Stimulated activated CD8-positive, alpha-beta memory T cell treated with anti-CD3 and anti-CD28 coated beads, Interleukin-7, amount 100 ng/mL, for 48 hours (primary cell): ENCODE measurements at places on chromosomes 3 and 15.

DNA sequence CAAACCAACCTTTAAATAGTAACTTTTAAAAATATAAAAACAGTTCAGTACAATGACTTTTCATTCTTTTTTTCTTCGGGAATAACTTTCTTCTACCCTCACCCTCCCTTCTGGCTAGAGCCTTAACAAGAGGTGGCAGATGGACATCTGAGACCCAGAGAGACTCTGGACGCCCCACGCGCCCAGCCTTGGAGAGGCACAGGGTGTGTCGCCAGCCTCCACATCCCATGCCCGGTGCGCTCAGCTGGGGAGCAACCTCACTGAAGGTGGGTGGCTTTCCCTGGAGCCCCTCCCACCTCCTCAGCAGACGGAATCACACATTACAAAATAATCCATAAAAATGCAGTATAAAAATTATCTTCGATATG, 49.5 kb downstream of the TLE3 start:
- no peak for DNase-seq

- DNase-seq, result no peak
These were observed 8.5 kb downstream of the BHLHE40 start for GRCh38 chr3:4987538-4988296.

DNA sequence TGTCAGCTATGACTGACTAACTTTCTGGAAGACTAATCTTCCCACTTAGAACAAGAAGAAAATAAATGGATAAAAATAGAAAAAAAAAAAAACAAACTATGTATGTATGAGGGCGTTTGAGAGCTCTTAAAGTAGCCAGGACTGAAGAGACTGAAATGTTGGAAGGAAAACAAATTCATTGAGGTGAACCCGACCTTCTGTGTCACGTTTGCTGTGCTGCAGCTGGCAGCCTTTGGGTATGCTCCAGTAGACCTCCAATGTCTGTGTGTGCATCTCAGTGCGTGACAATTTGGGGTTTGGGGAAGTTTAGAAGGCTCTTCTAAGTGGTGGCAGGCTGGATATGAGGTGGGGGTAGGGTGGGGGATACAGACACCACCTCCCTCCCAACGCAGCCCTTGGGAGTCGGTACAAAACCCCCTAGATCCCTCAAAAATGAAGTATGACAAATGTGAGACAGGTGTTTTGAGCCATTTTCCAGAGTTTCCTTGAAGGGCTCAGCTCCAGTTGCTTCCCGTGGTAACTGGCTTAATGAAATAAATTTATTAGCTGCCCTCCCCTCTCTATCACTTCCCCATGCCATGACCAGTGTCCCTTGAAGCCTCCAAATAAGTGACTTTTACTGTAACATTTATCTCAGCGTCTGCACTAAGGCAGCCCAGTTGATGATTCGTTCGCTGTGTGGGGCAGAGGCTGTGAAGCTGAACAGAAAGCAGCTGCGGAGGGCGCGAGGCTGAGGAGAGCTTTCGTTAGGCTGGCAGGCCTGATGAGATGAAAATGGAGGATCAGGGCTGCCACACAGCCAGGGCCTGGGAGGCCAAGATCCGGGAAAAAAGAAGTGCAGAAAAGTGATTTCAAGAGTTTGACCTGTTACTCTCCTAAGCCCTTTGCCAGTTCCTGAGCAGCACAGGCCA, 34.9 kb upstream of the GABRB3 start:
- DNase-seq, result no peak

DNA sequence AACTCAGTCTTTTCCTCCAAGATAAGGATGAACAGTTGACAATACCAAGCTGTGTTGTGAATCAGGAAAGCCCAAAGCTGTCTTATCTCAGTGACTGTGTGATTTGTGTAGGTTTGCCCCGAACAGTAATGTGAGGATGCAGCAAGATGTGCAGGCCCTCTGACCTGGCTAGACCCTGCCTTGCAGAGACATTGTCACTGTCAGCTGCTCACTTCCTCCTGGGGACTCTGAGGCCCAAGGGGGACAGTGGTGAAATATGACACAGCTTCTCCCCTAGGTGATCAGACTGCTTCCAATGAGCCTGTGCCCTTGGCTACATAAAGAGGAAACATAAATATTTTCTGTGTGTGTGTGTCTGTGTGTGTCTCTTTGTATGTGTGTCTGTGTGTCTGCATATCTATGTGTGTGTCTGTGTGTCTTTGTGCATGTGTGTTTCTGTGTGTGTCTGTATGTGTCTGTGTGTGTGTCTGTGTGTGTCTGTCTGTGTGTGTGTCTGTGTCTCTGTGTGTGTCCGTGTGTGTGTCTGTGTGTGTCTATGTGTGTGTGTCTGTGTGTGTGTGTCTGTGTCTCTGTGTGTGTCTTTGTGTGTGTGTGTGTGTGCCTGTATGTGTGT, 21.7 kb downstream of the LRRK1 start:
- no peak for DNase-seq

- no peak for DNase-seq
These were observed 72.9 kb downstream of the MOBP start for GRCh38 chr3:39540162-39540921.

DNA sequence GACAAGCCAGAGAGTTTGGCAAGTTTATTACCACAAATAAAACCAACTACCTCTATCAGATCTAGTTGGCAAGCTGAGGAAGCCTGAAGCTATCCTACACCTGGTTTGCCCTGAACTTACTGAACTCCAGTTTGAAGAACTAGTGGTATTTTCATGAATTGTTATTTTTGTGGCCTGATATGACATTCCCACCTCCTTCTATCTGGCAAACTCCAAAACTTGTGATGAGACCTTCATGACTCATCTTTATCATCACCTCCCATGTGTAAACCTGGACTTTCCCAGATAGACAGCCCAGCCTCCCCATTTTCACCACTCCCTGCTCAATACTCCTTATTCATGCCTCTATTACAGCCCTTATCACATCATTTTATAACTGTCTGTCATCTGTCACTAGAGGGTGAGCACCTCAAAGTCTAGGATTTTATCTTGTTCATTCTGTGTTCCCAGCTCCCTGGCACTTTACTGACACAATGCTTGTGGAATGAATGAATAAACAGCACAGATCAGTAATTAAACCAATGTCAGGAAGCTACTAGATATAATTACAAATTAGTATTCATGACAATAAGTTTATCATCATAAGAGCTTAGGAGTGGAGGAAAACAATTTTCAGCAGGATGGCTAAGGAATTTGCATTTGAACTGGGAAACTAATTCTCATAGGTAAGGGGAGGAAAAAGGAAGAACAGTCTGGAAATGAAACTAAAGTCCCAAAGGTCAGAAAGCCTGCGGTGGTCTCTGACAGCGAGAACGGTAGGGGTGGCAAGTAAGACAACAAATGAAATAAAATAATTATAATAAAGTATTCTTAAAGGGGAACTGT, 13.2 kb upstream of the TRANK1 start:
- DNase-seq, result no peak

DNA sequence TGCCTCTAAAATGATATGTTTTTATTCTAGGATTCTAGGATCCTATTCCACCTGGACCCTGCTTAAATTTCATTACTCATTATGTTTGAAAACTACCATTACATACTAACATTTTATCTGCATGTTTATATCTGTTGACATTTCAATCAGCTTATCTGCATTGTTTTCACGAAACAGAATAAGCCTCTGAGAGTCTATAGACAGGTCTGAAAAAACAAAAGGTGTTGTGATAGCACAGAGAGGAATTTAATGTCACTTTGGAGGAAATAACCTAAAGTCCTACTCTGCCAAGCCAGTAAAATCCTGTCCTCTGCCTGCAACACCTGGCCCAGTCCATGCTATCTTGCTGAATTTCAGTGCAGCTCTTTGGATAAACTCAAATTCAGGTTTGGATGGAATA, 315.2 kb downstream of the ZBTB20 start:
- no peak for DNase-seq

- no peak for DNase-seq
These were observed 1122.0 kb downstream of the ROBO1 start for GRCh38 chr3:78645628-78646310.

- no peak for DNase-seq
These were observed 42.9 kb downstream of the RAB11A start for GRCh38 chr15:65912235-65912634.

GRCh38 chr15:84804005-84804900, 12.9 kb upstream of the ALPK3 start:
- DNase-seq, result no peak

DNA sequence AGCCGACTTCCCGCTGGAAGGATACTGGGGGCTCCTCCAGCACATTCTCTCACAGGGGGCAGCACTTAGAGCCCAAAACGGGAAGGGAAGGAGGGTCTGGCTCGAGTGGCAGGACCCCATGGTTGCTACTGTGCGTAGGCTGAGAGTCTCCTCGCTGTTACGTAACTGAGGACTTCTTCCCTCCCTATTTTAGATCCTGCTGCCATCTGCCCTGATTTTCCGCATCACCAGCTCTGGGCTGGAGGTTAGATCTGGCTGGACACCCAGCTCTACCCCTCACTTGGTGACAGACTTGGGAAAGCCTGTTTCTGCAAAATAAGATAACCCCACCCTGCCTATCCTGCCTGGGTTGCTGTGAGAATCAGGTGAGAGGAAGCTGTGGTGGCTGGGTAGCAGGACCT, 47.7 kb downstream of the BDH1 start:
- DNase-seq, result no peak

DNA sequence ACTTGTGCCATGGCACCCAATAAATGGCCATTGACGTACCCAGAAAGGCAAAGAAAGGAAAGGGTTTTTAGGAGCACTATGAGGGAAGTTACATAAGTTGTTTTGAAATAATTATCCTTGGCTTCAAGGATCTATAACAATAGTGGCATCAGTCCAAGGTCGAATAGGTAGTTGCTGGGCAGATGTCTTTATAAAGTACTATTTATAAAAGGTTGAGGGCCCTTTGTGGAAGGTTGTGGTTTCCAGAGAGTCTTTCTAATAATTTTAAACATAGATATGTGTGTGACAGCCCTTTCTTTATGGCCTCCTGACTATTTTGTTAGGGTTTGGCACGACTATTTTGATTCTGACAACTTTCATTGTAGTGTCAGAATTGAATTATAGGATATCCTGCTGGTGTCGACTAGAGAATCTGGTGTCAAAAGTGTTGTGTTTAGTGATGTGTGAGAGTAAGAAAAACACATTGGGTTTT, 260.5 kb downstream of the PYDC2 start:
- DNase-seq, result no peak

DNA sequence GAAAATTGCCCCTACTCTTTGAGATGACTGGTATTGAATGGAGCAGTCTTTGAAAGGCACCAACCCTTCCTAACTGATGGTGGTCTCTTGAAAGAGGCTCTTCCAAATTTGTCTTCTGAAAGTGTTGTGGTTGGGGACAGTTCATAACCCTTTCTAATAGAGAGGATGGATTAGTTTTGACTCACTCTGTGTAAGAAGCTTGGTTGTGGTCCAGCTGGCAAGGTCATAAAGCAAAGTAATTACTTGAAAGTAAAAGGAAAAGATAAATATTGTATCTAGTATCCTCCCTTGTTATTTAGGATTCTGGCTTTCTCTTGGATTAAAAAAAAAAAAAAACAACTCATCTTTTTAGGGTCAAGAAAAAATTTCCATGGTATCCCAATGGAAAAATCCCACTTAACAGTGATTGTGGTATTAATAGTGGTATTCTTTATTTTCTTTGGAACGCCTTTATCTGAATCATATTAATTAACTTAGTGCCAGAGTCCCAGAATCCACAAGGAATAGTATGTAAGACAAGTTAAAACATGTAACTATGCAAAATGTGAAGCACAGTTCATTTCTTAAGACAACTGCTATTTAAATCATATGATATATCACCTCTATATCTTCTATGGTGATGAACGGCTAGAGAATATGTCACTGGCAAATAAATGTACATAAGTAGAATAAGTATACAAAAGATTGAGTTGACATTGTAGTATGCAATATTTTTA, 469.3 kb upstream of the CDIN1 start:
- no peak for DNase-seq

- DNase-seq, result no peak
These were observed 3.0 kb upstream of the ZNF280D start for GRCh38 chr15:56736308-56736707.

DNA sequence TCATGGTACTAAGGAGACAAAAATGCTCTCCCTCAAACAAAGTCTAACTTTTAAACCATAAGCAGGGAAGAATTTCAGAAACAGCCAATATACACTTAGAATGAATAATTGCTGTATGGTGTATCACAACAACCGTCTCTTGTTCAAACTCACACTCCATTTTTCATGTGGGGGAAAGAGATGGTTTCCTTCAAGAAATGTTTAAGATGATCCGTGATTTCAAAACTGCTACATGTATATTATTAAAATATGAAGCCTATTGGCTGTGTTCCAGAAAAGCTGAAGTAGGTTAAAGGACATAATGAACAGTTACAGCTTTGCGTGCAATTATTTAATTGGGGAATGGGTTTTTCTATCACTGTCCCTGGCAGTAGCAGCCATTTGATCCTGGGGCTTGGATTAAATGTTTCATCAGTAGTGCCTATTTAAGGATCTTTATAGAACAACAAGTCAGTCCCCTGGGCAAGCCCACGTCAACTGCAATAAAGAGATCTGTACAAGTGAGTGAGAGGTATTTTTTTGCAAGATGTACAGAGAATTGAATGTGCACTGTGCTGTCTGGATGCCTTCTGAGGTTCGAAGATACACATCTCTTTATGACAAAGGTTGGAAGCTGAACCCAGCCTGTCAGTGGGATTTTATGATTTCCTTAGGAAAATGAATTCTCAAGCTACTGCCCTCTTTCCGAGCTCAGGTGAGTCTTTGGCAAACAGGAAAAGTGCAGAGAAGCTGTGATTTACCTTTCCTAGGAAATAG, 337.2 kb upstream of the RARB start:
- DNase-seq, result no peak

- DNase-seq, result no peak
These were observed 22.4 kb downstream of the IDH2 start for GRCh38 chr15:90079619-90080457.

GRCh38 chr3:52554026-52554755, 17.8 kb downstream of the UQCC5 start:
- DNase-seq, result no peak

DNA sequence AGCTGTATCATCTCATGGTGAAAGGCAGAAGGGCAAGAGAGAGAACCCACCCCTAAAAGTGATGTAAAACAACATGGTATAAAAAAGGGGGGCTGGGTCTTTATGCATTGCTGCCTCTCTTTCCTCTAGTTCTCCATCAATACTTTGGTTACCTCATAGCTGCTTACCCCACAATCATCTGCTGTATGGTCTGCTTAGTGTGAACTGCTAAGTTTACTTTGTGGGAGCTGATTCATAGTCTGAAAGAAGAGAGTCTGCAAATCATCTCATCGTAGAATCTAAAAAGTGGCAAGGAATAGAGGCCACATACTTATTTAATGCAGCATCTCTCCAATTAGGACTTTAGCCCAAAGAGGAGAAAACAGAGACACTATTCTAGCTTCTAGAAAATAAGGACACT, 546.8 kb downstream of the GBE1 start:
- no peak for DNase-seq

DNA sequence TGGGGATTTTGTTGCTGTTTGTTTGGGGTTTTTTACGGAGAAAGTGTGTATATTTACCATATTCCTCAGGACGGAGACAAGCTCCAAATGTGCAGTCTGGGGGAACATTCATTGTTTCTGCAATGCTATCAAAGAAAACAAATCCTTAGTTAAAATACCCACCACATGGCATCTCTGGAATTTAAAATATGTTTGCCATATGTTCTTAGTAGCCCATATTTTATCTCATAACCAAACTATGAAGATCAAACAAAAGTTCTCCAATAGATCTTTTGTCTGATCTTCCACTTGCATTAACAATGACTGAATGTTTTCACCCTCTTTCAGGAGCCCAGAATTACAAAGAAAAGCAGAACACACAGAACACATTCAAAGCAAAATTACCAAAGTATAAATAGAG, 35.3 kb downstream of the EFHB start:
- no peak for DNase-seq
